ENCODE measurements at places on chromosomes 2 and 18.

- no peak for DNase-seq
Observed at GRCh38 chr2:177466337-177467195, 74.0 kb downstream of the AGPS start.

DNA sequence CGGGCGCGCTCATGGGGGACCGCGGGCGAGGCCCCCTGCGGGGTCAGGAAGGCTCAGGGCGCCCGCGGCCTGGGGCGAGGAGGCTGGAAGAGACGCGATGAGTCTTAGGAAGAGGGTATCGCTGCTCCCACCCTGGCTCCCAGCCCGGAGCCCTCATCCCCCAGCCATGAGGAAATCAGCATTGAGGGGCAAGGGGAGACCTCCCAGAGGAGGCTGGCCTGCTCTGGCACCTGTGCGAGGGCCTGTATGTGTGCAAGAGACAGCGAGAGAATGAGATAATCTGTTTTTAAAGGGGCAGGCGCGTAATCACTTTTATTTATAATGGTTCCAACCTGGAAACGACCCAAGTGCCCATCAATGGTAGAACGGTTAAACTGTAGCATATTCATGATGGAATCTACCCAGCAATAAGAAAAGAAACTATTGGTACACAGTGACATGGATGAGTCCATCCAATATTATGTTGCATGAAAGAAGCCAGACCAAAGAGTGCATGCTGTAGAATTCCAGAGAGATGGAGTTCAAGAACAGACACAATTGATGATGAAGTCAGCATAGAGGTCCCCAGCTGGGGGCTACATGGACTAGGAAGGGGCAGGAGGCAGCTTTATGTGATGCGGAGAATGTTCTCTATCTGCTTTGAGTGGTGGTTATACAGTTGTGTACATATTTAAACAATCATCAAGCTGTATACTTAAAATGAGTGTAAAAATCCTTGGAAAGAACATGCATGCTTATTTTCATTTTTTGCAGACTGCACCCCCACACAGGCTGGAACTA, 14.4 kb downstream of the FBXO41 start:
- DNase-seq: no peak

GRCh38 chr2:10007921-10008808, 35.2 kb upstream of the KLF11 start:
- no peak for DNase-seq

DNA sequence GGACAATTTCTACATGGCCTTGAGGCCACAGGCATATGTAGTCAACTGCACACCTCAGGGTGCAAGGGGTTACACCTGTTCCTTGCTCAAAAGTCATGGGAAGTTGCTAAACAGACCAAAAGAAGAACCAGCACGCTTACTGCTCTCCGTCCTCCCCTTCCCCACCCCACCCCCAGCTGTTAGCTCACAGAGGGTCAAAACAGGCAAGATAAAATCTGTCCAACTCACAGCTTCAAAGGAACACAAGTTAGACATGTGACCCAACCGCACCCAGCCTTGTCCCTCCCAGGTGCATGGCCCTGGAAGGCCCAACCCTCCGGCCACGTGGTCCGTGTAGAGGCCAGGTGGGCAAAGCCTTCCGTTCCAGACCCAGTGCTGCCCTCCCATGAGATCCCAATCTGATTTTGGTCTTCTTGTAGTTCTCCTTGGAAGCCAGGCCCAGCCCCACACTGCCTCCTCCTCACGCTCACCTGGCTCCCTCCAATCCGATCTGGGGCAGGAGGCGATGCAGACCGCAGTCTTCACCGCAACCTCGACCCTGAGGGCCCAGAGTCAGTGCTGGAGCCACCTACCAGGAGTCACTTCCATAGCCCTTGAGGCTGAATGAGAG, 14.5 kb upstream of the ASPRV1 start:
- no peak for DNase-seq

- no peak for DNase-seq
Observed at GRCh38 chr18:29652797-29653196, 1389.7 kb downstream of the DSC3 start.

GRCh38 chr18:13308369-13308768, 89.8 kb downstream of the LDLRAD4 start:
- no peak for DNase-seq

GRCh38 chr2:139033300-139033699, 253.1 kb upstream of the NXPH2 start:
- DNase-seq: no peak

- no peak for DNase-seq
Observed at GRCh38 chr18:6543330-6543908, 128.7 kb upstream of the L3MBTL4 start.

DNA sequence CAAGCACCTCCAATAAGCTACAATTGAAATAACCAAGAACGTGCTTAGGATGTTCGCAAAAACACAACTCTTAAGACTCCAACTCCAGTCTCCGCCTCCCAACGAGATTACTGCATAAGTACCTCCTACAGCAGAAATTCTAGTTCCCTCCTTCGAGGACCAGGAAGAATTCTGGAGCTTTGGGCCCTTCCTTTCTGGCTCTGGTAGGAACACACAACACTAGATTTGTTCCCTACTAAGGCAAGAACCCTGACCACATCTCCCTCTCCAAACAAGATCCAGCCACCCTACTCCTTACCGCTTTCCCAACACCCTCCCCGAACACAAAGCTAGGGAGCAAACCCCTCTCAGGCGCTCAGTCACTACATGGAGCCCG, 721 bp downstream of the ADAM17 start:
- DNase-seq: no peak

DNA sequence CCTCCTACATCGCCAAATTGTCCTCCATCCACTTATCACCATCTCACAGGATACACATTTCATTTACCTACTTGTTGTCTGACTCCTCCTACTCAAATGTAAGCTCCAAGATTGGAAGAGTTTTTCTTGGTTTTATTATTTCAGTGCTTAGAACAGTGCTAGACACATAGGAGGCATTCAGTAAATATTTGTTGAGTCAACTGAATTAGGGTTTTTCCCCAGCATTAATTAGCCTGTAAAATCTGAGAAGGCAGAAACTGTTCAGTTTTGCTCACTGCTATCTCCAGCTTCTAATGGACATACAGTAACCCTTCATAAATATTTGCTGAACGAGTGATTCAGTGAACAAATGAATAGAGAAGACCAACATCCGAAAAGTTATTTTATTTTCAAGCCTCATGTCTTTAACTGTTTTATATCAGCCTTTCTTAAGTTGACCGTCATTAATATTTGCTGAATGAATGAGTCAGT, 800 bp downstream of the TTC21B start:
- DNase-seq: no peak

- no peak for DNase-seq
Observed at GRCh38 chr2:45013229-45014015, 4.2 kb upstream of the SIX2 start.

DNA sequence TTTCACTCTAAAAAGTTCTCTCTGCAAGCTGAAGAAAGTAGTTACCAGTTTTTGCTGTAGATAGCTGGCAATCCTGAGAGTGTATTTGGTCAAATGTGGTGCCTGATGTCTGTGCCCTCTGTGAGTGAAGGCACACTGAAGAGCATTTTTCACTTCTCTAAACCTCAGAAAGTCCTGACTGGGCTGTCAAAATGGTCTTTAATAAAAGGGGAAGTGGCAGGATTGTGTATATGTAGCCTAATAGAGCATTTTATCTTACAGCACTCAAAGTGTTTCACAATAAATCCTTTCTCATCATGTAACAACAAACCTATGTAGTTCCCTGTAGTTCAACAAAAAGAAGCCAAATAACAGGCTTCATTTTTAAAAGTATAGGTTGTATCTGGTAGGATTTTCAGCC, 1552.3 kb upstream of the SLC39A10 start:
- no peak for DNase-seq

GRCh38 chr18:45212181-45213039, 402.9 kb upstream of the SLC14A2 start:
- DNase-seq: peak; percentile 18

GRCh38 chr2:222876947-222877346, 16.1 kb downstream of the ACSL3 start:
- DNase-seq: no peak

GRCh38 chr2:60053791-60054190, 499.7 kb downstream of the BCL11A start:
- no peak for DNase-seq

DNA sequence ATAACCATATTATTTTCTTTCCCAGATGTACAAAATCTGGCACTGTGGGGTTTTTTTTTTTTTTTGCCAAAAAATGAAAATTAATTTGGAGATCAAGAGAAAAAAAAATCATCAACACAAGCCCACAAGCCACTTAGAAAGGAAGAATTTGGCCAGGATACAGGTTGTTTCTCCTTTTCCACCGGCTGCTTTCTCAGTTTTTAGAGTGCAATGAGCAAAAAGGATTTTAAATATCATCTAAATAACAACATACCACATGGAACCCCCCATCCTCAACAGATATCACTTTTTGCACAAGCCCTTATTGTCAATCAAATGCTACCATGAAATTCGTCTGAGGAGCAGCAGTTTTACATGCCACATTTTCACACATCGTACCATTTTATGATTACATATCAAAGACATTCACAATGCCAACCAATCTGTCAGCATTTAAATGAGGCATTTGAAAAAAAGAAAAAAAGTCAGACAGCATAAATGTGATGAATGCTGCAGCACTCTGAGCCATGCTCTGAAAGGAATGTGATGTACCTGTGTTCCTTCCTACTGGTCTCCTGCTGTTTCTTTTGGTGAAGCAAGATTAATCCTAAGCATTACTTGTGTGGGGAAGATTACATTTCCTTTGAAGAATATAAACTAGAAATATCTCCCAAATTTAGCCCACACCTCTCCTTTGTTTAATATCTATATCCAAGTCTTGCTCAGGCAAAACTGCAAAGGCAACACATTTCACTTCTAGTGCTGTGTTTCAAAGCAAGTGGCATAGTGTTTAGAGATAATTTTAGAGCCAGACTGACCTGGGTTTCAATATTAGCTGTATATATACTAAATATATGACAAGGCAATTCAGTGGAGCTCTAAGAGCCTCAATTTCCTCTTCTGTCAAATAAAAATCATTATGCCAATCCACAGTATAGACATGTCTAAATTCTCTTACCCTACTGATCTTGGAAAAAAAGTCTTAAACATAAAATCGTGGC, 391.3 kb downstream of the CMPK2 start:
- no peak for DNase-seq

- no peak for DNase-seq
Observed at GRCh38 chr2:85953476-85953875, 64.7 kb upstream of the ST3GAL5 start.

DNA sequence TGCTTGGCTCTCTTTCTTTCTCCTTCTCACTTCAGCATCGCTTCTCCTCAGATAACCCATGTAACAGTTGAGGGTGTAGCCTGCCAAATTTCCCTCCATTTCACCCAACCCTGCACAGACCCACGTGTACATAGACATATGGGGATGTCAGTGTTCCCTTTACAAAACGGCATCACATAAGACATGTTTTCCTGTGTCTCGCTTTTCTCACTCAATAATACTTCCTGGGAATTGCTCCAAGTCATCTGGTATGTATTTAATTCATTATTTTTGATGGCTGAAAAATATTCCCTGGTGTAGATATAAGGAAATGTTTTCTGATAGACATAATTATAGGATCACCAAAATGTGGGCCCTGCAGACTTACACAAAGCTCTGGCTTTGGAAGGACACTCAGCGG, 176.8 kb downstream of the LOXHD1 start:
- no peak for DNase-seq

DNA sequence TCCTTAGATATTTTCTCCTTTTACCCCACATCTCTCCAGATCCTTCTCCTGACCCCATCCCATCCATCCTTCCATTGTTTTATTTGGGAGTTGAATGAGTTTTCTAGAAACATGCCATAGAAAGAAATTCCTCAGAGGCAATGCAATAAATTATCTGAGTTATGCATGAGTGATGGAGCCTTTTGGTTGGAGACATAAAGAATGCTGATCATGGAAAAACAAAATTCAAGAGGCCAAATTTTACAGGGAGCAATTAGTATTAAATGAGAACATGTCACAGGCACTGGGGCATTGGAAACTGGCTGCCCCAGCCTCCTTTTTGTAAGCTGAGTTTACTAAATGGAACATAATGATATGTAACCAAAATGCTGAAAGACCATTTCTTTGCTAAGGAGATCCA, 74.2 kb upstream of the LCLAT1 start:
- DNase-seq: no peak

- DNase-seq: no peak
Observed at GRCh38 chr18:34807106-34807796, 97.2 kb downstream of the DTNA start.

GRCh38 chr2:23708771-23709170, 218.2 kb downstream of the ATAD2B start:
- no peak for DNase-seq

DNA sequence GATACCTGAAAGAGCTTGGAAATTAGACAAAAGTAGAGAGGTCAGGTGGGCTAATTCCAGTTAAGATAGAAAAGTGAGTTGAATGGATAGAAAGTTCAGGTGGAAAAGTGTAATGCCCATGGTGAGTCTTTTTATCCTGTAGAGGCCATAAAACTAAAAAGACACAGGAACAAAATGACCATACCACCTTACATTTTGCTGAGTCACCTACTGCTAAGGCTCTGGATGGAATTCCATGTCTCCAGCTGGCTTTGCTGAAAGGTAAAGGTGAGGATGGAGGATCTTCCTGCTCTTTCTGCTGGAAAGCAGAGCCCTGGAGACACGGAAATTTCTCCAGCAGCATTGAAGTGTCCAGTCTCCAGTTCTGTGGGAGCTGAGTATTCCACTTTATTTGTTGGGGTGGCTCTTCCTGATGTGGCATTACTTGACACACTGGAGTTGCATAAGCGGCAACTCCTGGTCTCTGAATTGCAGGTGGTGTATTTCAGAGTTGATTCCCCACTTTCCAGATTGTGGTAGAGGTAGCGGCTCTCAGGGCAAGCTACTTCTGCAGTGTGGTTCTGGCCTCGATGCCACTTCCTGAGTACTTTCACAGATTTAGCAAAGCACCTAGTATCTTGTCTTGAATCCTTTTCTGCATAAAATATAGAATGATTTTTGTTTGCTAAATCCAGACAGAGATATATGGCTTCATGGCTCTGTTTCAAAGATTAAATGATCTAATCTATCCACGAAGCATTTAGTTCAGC, 10.7 kb downstream of the IL1RL2 start:
- no peak for DNase-seq

- no peak for DNase-seq
Observed at GRCh38 chr2:221851531-221852045, 279.5 kb upstream of the EPHA4 start.

- DNase-seq: no peak
Observed at GRCh38 chr2:119484834-119485233, 39.4 kb downstream of the SCTR start.

GRCh38 chr2:19751631-19752030, 150.2 kb downstream of the TTC32 start:
- no peak for DNase-seq
